ENCODE measurements at places on chromosomes 11 and 22.

GRCh38 chr11:19631712-19632498 is 80.7 kb upstream of the NAV2 start:
- DNase-seq = no peak

GRCh38 chr11:64545619-64546018 is 45.4 kb upstream of the SLC22A12 start:
- no peak for DNase-seq

- no peak for DNase-seq
Observed at GRCh38 chr22:27045103-27045947, 387.9 kb downstream of the MIAT start.

DNA sequence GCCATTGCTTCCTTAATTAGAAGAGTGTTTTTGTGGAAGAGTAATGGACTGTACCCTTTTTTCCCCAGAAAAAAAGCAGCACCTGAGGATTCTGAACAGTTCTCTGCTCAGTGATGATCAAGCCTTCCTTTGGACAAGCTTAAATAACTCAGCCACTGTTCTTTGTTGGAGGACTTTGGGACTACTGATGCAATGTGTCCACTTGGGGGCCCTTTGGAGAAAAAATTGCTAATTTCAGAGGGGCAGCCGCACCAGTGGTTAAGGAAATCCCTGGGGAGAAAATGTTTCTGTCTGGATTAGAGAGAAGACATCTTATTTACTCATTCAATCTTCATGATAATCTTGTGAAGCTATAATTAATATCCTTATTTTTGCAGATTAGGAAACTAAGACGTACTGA is 5.3 kb upstream of the KMT2A start:
- DNase-seq = no peak

DNA sequence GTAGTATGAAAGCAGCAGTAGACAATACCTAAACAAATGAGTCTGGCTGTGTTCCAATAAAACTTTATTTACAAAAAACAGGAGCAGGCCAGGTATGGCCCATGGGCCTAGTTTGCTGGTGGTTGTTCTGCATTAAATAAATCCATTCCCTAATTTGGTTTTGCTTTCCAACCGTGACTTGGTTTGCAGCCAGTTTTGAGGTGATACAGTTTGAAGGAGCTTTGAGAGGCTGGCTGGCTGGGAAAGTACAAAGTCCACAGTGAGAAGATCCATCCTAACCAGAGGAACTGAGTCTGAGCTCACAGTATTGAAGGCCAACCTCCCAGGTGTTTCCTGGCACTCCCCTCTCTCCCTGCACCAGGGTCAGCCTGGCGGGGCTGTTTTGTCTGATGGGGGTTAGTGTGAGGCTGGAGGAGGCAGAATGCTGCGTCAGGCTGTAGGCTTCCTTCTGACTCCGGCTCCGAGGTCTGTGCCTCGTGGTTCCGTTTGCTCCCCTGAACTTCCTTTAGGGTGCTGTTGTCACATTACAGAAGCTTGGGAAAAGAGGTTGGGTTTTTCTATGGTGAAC is 129.5 kb downstream of the MICAL2 start:
- DNase-seq = no peak

DNA sequence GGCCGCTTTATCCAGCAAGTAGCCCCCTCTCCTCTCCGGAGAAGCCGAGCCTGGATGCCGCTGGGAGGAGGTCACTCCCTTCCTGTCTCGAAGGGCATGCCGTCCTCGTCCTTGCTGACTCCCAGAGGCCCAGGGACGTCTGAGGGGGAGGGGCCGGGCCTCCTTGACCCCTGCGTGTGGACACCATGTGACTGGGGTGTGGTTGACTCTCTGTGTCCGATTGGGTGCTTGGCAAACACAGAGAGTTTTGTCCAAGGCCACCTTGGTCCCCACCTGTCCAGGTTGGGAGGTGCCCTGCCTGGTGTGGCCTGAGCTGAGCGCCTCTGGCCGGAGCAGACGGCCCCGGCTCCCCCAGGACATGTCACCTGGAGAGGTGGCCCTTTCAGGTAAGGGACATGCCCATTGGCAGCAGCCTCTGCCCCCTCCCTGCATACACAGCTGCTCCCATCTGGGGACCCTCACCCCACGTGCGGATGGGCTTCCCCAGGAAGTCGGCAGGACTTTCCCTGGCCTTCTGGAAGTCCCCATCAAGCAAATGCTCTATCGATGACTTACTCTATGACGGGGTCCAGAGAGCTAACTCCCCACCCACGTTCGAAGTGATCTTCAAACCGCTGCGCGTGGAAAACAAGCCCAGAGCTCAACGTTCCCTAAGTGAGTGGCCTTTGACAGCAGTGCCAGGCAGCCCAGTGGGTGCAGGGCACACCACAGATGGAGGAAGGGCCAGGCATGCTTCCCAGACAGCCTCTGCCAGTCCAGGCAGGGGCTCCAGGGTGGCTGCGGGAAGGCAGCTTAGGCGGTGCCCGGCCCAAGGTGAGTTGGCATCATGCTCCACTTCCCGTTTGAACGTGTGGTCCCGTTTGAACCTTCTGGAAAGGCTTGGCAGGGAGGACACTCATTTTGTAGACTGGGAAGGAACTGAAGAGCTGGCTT is at the start of gene SMIM38:
TSS of gene SMIM38 (plus strand) at position 634 of the 933 bp plus-strand sequence. CDS start 1,912 bp downstream, outside the sequence.
- no peak for DNase-seq

DNA sequence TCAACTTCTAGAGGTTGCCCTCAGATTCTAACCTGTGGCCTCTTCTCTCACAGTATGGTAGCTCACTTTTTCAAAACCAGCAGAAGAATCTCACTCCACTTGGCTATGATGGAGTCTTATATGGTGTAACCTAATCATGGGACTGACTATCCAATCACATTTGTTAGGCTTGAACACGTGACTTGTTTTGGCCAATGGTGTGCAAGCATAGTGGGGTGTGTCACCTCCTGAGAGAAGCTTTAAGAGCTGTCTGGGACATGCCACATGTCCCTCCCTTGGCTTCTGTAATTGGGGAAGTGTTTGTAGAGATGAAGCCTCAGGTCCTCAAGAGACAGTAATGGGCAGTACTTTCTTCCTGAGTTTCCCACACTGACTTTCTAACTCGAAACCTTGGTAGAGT is 12.8 kb upstream of the SMIM38 start:
- no peak for DNase-seq

- DNase-seq = no peak
Observed at GRCh38 chr22:31935961-31936635, 8.2 kb upstream of the YWHAH start.

DNA sequence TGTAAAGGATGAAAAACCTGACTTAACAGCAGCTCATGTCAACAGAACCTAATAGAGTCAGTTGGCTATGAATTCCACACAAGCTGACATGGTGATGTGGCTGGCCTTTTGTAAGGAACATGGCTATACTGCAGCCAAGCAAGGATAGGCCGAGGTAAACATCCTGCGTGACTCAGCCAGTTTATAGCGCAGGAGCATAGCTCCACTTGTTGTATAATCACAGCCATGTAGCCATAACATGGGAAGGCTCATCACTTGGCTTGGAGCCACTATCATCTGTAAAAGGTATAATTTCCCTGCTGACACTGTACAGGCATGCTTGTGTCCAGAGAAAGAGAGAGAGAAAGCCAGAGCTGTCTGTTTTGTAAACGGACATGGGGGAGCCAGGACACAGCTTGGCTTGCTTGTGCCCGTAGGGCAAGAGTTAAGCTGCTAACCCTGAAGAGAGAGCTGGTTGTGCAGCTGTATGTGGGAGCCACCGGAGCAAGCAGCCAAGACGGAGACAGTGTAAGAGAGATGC is 104.4 kb upstream of the PLET1 start:
- no peak for DNase-seq

DNA sequence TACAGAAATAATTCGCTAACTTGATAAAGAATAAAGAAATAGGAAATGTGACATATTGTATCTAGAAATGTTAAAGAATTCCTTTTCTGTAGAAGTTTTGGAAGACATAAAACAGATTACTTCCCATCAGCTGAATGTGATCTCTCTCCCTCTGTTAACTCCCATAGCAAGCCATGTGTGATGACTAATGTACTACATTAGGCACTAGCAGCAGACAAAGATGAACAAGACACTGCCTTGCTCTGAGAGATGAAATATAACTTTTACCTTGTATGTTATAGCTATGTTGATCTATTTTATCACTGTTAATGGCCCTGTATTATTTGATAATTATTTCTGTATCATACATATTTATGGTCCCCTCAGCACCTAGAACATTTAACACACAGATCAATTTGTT is 817.2 kb downstream of the LRRC4C start:
- no peak for DNase-seq

DNA sequence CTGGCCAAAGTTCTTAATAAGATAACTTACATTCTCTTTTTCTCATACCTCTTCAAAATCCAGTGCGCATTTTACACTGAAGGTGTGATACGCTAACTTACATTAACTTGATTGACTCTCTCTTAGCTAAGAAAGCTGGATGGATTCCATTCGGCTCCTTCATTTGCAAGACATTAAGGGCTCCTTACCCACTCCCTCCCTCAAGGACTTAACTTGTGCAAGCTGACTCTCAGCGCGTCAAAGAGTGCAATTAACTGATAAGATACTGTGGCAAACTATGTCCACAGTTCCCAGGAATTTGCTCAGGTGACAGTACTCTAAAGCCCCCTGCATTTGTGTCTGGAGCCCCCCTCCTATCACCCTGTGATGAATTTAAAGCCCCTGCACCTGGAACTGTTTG is 6.4 kb upstream of the RFPL1 start:
- DNase-seq = no peak

DNA sequence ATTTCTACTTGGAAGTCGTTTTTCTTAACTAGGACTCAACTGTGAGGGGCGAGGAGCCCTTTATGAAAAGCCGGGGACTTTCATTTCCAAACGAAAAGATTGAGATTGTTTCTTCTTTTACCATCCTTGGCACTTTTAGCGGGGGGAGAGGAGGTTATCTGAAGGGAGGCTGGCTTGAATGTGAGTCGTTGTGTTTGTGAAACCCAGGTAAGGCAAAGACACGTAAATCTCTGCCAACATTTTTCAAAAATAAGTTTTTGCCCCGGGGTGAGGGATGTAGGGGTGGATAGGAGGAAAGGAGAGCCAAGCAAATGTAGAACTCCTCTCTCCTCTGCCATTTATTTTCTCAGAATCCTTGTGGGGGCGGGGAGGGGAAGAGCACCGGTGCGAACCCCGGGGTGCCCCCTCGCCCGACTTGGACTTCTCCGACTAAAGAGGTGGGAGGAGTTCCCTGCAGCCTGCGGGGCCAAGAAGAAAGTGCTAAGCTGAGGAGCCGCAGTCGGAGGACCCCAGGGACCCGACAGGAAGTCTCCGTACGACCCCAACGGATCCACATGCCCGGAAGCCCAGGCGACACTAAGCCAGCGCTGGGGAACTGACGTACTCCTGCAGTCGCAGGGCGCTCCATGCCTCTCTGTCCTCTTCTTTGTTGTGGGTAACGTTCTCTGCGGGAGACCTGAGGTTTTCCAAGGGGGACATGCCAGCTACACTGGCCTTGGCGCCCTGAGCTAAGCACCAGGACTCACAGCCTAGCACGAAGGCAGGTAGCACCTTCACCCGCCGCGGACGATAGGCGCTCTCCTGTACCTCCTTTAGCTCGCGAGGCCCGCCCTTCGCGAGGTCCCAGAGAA is 2.4 kb upstream of the WT1 start:
- DNase-seq = no peak

- no peak for DNase-seq
Observed at GRCh38 chr11:7964261-7964660, 986 bp downstream of the NLRP10 start.

DNA sequence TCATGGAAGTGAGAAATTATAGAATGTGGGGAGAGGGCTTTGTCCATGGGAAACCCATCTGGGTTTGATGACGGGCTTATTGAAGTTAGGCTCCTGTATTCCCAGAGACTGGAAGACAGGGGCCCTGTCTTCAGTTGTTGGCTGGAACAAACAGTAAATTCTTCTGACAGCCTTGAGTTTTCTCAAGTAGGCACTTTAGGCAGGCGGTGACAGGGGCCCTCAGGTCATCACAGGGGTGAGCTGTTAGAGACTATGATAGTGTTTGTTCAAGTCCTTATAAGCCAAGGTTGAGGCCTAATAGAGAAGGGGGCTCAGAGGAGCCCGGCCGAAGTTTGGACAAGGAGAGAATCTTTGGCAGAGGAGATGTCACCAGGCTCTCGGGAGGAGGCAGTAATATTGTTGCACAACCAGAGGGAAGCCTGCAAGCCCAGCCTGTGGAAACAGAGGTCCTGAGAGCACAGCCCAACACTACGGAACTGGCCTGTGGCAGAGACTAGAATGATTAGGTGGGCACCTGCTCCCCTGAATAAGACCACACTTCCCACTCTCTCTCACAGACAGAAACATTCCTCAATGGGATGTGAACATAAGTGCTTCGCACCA is 20.2 kb upstream of the IL17RA start:
- no peak for DNase-seq

DNA sequence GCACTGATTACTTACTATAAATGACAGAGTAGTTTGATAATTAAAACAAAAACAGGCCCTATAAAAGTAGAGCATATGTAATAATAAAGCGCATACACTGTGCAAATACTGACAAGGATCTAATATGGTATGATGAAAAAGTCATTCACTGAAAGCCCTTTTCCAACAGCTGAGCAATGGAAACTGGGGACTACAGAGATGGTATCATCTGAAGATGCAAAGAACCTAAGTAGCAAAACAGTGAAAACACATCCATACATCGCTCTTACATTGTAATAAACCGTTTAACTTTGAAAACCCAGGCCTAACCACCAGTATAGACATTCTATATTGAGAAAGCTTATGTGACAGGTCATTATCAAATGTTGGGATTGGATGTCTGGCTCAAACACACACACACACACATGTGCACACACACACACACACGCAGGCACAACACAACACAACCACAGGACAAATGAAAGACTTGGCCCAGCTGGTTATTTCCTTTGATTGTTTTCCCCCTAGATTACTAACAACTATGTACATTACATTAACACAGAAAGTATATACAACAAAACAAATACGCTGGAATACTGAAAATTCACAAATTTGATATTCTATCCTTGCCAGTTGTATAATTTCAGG is 119.5 kb downstream of the APOL5 start:
- DNase-seq = no peak

- peak; percentile 17 for DNase-seq
Observed at GRCh38 chr11:19777377-19778102, 64.9 kb downstream of the NAV2 start.

DNA sequence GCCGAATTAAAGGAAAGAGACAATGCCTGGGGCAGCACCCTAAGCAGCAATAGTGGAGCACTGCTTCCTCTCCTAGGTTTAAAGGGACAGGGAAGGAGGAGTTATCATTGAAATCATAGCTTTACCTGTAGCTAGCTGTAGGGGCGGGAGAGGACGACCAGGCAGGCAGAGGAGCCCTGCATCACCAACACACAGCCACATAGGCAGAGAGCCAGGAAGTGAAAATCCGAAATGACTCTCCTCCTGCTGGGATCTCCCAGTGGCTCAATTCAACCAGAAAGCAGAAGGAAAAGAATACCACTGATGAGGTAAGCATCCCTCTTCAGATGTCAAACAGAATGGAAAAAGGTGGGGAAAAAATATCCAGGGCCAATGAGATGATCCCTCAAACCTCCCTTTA is 20.4 kb downstream of the MRGPRX4 start:
- no peak for DNase-seq

All from activated CD4-positive, alpha-beta T cell treated with anti-CD3 and anti-CD28 coated beads, Interleukin-2, amount 50 U/mL, for 16 hours (primary cell).